ENCODE measurements at places on chromosomes 4 and X.

DNA sequence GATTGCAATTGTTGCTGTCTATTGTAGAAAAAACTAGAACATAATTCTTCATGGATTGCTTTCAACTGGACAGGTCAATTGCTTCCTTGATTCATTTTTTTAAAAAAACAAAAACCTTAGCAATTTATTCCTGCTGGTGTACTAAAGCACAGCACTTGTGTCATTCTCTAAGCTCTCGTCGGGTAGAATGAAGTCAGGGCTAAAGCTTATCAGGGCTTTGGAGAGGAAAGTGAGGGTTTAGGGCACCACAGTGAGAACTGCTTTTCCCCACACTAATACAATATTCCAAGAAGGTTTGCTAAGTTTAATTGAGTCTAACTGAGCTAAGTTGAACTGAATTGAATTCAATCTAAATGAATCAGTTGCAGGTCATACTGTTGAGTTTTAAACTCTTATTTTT lies 76.4 kb upstream of the TLR3 start:
- no peak for DNase-seq

DNA sequence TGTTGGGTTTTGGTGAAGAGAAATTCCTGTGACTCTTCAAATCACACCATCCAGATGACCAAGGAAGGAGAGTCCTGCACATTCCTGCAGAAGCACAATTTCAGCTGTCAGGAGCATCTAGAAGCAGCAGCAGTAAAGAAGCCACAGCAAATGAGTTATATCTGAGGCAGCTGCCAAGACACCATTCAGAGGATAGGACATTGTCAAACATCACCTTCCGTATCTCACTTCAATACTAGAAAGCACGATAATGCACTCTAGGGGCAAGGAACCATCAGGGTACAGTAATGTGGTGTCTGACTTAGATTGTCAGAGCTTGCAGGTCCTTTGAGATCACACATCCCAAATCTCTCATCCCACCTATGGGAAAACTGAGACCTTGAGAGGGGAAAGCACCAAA lies 134.5 kb downstream of the COL4A6 start:
- DNase-seq: no peak

- no peak for DNase-seq
Observed at GRCh38 chr4:47002580-47002979, 9.2 kb upstream of the GABRA4 start.

GRCh38 chr4:113639326-113639725 lies 122.2 kb downstream of the CAMK2D start:
- no peak for DNase-seq

DNA sequence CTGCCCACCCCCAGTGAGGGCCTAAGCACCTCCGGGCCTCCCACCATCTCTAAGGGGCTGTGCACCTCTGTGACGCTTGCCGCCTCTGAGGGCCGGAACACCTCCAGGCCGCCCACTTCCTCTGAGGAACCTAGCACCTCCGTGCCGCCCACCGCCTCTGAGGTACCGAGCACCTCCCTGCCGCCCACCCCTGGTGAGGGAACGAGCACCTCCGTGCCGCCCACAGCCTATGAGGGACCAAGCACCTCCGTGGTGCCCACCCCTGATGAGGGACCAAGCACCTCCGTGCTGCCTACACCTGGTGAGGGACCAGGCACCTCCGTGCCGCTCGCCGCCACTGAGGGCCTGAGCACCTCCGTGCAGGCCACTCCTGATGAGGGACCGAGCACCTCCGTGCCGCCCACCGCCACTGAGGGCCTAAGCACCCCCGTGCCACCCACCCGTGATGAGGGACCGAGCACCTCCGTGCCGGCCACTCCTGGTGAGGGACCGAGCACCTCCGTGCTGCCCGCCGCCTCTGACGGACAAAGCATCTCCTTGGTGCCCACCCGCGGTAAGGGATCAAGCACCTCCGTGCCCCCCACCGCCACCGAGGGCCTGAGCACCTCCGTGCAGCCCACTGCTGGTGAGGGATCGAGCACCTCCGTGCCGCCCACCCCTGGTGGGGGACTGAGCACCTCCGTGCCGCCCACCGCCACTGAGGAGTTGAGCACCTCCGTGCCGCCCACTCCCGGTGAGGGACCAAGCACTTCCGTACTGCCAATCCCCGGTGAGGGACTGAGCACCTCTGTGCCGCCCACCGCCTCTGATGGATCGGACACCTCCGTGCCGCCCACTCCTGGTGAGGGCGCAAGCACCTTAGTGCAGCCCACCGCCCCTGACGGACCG lies 977 bp downstream of the MAGEE1 start:
- peak; percentile 5 for DNase-seq

GRCh38 chrX:23953908-23954269 lies 46.1 kb downstream of the CXorf58 start:
- no peak for DNase-seq

DNA sequence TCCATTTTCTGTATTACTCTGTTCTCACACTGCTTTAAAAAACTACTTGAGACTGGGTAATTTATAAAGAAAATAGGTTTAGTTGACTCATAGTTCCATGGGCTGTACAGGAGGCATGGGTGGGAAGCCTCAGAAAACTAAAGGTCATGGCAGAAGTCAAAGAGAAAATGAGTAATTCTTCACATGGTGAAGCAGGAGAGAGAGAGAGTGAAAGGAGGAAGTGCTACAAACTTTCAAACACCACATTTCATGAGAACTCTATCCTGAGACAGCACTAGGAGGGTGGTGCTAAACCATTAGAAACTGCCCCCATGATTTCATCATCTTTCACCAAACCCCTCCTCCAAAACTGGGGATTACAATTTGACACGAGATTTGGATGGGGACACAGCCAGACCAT lies 108.0 kb upstream of the PBDC1 start:
- DNase-seq: no peak

Data from endothelial cell (in vitro differentiated cells).